ENCODE measurements at places on chromosomes 12 and 14.

DNA sequence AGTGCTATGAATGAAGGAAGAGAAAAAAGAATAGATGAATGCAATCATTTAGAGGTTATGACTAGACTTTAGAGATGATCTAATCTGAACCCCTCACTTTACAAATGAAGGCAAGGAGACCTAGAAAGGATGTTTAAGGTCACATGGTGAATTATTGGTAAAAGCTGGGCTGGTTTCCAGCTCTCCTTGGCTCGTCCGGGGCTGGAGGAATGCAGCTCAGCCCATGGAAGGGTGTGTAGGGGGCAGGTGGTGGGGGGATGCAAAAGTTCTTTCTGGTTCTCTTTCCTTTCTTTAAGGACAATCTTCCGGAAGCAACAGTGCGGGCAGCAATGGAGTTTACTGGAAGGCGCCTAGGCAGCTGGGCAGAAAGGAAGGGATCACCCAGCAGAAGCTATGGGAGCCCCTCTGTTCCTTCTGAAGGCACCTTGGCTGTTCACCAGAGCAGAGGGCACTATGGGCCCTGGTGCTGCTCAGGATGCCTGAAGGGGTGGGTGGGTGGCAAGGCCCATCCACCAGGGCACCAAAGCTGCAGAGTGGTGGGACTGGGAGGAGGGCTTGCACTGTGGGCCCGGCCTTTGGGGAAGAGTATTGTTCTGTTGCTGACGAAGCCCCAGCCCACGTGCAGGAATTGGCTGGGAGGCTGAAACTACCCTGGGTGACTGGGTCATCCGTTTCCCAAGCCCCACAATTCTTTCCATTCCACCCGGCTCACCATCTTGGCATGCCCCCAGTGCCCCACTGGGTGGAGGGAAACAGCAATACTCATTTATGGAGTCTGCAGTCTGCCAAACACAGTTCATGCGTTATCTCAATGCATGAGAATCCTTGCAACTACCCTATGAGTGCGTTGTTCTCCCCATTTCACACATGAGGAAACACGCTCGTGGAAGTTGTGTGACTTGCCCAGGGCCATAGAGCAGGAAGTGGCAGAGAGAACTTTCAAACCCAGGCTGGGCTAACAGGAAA, 78.2 kb downstream of the IRF2BPL start:
- peak; percentile 92 for DNase-seq

DNA sequence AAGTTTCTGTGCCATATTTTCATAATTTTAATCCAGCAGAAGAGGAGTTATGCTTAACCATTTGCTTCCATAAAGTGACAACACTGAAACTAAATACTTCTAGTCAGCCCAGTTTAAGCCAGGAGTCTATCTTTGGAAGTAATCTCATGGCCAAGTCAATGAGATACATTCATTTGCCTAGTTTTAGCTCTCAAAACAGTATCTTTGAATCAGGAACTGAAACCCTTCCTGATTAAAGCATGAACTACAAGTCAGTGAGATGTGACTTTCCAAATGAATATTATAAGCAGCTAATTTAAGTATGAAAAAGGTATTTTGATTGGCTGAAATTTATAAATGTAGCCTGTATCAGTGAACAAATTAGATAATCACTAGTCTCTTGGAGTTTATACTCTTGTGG, 491.5 kb downstream of the SLC6A15 start:
- no peak for DNase-seq

DNA sequence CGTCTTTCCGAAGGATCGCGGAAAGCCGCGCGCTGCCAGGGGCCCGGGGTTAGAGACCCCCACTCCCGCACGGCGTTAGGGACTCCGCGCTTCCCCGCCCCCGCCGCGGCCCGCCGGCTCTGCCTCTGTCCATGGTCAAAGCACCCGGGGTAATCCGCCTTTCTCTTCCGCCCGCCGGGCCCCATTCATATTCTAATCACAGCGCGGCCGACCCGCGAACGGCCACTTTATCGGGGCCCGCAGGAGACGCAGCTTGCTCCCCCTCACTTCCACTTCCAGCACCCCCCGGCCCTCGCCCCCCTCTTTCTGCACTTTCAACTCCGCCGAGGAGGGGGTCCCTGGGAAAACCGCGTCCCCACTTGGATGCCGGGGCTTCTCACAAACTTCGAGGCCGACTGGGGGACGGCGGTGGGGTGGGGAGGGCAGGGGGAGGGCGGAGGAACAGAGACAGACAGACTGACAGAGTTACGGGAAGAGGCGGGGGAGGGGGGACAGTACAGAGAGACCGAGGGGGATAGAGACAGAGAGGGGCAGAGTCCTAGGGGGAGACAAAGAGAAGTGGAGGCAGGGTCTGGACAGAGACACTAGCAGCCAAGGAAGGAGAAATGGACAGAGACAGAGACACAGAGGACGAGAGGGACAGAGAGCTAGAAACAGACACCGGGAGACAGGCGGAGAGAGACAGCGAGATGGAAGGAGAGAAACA, 1.1 kb upstream of the RFX4 start:
- no peak for DNase-seq

- no peak for DNase-seq
These were observed 190.8 kb upstream of the C14orf180 start for GRCh38 chr14:104388541-104389325.

GRCh38 chr14:70173569-70173968, 15.2 kb downstream of the SLC8A3 start:
- DNase-seq, result no peak

- DNase-seq, result no peak
These were observed 1003.9 kb downstream of the FLRT2 start for GRCh38 chr14:86533834-86534233.

DNA sequence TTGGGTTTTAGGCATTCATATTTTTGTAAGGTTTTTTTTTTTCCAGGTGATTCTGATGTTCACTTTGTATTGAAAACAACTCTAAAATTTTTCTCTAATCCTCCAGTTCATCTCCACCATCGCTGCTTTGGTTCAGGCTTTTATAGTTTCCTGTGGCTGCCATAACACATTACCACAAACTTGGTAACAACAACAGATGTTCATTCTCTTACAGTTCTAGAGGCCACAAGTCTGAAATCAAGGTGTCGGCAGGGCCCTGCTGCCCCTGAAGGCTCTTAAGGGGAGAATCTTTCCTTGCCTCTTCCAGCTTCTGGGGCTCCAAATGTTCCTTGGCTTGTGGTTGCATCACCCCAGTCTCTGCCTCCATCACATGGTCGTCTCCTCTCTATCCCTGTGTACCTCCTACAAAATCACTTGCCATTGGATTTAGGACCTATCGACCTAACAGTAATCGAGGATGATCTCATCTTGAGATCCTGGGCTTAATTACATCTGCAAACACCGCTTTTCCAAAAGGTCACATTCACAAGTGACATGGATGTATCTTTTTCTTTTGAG, 55.2 kb downstream of the PELI2 start:
- DNase-seq, result no peak

DNA sequence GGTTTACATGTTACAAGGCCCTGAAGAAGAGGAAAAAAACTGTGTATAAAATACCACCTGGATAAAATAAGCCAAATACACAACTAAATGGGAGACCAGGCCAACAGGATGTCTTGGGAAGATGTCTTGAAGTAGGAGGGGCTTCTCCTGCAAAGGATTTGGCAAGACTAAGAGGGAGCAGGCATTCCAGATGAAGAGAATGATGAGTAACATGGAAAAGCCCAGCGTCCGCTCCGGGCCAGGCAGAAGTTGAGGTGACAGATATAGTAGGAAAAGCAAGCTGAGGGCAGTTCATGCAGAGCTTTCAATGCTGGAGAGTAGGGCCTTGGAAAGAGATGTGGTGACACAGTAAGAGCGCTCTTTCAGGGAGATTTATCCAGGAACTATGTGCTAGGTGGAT, 16.1 kb upstream of the EIF4B start:
- no peak for DNase-seq

GRCh38 chr12:116884871-116885270, 3.6 kb upstream of the HRK start:
- DNase-seq, result no peak

DNA sequence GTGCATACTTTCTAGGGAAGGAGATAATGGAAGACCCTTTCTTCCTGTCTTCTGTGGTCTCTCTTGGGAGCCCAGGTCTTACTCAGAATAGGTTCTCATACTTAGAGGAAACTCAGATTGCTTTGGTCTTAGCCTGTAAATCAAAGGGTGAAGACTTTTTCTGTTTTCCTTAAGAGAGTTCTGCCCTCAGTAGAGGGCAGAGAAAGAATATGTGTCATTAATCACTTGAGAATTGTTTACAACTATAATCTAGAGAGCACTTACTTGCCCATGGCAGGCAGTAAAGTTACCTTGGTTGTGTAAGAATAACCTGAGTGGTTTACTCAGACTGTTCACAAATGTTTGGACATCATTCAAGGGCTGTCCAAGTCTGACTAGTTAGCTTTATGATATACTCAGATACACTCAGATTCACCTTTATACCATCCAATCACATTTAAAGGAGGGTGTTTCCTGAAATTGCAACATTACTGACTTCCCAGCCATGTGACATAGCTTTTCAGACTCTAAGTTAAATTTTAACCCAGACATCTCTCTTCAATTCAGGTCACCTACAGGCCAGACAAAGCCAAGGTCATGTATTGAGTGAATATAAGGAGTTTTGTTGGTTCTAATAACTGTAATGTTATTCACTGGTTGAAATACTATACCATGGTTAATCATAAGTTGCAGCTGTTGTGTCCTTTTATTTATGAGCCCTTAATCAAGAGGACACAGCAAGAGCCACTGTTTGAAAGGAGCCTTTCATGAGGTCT, 372.2 kb downstream of the RAD51B start:
- peak; percentile 98 for DNase-seq

DNA sequence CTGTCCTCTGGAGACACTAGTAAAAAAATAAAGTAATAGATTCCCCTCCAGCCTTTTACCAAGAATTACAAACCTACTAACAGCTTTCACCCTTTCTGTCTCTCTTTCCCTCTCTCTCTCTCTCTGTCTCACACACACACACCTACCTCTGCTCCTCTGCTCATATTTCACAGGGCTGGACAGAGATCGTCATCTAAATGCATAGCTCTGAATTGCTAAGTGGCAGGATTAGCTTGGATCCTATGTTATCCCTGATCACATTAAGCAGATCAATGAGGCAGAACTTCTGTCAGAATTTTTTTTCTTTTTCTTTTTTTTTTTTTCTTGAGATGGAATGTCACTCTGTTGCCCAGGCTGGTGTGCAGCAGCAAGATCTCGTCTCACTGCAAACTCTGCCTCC, 22.9 kb downstream of the VCPKMT start:
- no peak for DNase-seq

DNA sequence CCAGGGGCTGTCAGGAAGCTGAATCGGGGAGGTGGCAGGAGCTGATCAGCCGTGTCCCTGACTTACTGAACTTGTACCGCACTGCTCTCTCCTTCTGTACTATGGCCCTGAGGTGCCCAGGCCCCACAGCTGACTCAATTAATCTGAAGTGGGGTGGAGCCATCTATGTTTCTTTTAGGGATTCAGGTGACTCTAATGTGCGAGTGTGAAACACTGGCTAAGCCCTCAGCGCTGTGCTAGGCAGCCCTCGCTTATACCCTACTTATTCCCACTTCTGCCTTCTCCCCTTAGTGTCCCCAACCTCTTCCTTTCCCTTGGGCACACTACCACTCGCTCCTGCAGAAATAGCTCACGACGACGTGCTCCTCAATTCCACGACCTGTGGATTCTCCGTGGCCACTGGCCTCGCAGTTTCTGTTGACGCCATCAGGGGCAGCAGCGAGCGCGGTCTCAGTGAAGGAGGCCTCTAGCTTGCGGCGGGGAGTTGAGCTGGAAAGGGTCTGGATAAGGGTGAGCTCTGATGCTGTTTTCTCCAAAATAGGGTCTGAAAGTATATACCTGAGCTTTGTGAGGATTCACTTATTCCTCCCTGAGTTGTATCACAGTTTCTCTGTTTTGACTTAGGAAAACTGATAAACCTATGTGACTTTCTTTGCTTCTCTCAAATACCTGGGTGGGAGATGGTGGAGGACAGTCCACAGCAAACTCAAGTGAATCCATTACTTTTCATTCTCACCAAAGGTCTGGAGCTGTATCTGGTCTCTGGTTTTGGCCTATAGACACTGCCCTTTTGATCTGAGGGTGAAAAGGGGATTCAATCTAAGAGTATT, 167.6 kb downstream of the SLC41A2 start:
- DNase-seq, result peak; percentile 37

DNA sequence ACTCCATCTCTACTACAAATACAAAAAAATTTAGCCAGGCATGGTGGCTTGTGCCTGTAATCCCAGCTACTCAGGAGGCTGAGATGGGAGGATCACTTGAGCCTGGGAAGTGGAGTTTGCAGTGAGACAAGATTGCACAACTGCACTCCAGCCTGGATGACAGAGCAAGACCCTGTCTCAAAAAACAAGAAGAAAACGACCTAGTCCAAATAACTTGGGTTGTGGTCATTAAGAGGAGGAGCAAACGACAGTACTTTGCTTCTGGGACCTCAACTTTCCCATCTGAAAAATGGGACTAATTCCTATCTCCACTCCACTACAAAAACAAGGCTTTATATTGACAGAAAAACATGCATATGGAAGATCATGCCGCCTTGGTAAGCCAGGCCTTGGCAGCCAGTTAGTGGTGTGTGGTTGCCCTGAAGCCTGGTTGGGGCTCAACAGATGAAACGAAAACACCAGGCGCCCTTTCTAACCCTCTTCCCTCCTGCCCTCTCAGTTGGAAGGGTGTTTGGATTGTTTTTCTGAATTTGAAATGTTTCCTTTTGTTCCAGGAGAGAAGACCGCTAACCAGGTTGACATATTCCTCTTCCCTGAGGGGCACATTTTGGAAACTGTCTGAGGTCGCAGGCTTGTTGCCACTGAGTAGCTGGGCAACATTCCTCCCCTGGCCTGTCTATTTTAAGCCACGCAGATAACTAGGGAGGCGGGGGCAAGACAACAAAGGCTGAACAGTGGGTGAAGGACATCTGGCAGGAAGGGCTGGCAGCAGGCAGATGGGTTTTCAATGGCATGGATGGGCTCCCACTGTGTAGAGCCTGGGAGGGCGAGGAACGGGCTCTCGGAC, 13.7 kb upstream of the VPS37B start:
- no peak for DNase-seq

GRCh38 chr14:96235426-96235825, 20.6 kb upstream of the BDKRB1 start:
- no peak for DNase-seq

- DNase-seq, result no peak
These were observed 150.9 kb downstream of the TBX5 start for GRCh38 chr12:114254998-114255397.

- no peak for DNase-seq
These were observed 76.4 kb downstream of the BCL2L14 start for GRCh38 chr12:12147111-12147510.

DNA sequence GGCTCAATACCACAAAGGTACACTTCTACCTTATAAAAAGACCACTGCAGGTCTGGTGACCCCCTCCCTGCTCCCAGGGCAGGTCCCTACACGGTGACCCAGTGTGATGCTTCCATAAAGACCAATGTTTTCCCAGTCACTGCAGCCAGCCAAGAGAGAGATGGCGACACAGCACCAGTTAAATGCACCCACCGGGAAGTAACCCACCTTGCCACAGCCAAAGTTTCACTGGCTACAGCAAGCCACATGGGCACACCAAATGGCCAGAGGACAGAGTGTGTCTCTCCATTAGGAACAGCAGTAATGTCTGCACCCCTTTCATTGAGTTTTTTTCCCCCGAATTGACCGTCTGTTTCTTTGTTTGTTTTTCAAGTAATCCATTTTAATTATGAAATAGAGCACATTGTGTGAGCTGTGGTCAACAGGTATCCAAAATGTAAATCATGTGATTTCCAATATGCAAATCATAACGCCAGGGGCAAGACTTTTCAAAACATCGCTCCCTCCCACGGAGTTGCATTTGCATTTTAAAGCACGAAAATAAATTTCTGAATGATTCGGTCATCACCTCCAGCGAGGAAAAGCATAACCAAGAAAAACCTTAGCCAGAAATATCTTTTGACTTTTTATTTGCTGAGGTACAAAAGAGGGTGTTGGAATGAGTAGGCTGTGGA, 48.9 kb upstream of the EML1 start:
- DNase-seq, result peak; percentile 84
